ENCODE measurements at places on chromosomes 4 and X. TPM values are rescaled to one million over a fixed set of nuclear protein-coding genes. Genes with fewer than 3 reads are reported as not detected.

The RHOXF2 gene
- 0.27 TPM for polyA plus RNA-seq

The ARHGAP36 gene
- not detected for polyA plus RNA-seq

The ANOS1 gene
- 21.8 TPM for polyA plus RNA-seq

The CDS1 gene
- polyA plus RNA-seq: 10.0 TPM

The LGI2 gene
- polyA plus RNA-seq: 0.82 TPM

The MAGEA4 gene
- 1.0 TPM for polyA plus RNA-seq

The SLITRK2 gene
- polyA plus RNA-seq: 0.24 TPM

The MAOA gene
- polyA plus RNA-seq: 1.7 TPM

The MUC7 gene
- polyA plus RNA-seq: not detected

The CYTL1 gene
- 17.6 TPM for polyA plus RNA-seq

The RNF212 gene
- 19.7 TPM for polyA plus RNA-seq

The VCX gene
- polyA plus RNA-seq: 0.66 TPM
